ENCODE measurements at places on chromosomes 3 and 15.

- no peak for DNase-seq
These were observed 227.7 kb upstream of the ZPLD1 start for GRCh38 chr3:102207151-102207571.

DNA sequence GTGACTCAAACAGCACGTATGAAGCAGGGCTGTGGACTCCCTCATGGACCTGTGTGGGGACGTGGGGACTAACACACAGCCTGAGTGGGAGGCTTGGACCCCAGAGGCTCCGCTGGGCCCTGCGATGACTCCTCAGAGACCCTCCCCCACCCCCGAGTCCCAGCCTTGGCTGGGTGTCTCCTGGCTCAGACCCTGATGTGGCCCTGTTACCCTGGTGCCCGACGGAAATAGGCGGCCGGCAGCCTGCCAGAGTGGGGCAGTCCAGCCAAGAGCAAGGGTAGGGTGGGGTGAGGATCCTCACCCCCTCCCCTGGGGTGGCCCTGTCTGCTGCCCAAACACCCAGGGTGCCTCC lies 15.3 kb downstream of the TNK2 start:
- no peak for DNase-seq

GRCh38 chr15:44554934-44555723 lies 18.2 kb downstream of the EIF3J start:
- DNase-seq: no peak

- DNase-seq: no peak
These were observed 110.7 kb upstream of the C3orf80 start for GRCh38 chr3:160114355-160114995.

DNA sequence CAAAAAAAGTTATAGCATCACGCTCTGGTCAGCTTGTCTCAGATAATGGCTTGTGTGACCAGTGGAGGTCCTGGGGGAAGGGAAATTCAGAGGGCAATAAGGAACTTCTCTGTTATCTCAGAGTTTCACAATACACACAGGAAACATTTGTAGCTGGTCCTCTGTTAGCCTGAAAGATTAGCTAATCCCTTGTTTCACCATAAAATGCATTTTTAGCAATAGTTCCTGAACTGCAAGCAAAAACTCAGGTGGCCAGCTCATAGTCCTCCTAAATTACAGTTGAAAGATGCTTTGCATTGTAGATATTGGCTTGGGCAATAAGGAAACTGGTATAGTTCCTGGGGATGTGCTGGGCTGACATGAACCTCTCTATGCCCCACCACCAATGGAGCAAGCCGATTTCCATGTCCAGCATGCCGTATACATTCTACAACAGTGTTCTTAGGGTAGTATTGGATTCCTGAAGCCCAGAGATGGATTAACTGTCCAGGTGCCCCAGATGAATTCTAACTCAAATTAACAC lies 141.5 kb upstream of the TBL1XR1 start:
- DNase-seq: no peak

DNA sequence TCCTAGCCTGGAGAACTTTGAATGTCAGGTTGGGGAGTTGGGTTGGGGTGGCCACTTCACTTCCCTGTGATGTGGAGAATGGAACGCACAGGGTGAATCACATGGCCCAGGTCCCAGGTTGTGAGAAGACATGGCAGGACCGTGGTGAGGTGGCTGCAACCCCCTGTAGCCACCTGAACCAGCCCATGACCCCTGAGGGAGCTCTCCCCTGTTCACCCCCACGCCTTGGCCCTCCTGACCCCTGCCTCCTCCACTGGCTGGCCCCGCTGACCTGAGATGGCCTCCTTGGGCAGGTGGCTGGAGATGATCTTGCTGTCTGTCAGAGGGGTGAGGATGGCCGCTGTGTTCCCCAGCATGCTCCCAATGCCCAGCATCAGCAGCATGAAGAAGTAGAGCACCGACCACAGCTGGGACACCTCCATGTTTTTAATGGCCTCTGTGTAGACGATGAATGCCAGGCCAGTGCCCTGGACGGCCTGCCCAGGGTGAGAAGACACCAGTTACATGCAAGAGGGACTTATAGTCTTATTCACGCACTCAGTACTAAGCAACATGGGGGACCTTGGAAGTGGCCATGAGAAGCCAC lies 31.0 kb downstream of the SLC6A20 start:
- DNase-seq: no peak

DNA sequence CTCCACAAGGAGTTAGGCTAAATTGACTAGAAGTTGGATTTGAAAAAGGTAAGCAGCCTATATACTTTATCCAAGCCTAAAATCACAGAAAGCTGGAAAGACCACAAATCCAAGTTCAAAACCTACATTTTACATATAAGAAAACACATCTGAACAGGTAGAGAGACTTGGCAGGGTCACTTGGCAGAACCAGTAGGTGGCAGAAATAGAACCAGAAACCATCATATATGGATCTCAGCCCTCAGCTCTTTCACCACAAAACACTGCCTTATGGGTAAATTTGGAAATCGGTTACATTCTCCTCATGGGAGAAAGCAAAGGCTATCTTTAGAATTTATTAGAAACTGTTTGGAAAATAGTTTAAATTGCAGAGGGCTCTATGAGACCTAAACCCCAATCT lies 44.2 kb downstream of the MKRN2 start:
- DNase-seq: no peak

DNA sequence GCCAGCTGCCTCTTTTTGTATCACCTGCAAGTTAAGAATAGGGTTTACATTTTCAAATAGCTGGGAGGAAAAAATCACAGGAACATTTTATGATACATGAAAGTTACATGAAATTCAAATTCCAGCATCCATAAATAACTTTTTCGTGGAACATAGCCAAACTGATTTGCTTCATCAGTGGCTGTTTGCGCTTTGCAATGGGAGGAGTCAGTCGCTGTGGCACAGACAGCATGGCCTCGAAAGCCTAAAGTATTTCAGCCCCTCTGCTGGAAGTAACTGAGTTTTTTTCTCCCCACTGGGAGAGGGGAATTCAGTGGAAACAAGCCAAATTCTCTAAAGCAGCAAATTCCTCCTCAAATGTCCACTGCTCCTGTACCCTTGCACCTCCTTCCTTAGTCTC lies 271.9 kb downstream of the SUCLG2 start:
- DNase-seq: no peak

DNA sequence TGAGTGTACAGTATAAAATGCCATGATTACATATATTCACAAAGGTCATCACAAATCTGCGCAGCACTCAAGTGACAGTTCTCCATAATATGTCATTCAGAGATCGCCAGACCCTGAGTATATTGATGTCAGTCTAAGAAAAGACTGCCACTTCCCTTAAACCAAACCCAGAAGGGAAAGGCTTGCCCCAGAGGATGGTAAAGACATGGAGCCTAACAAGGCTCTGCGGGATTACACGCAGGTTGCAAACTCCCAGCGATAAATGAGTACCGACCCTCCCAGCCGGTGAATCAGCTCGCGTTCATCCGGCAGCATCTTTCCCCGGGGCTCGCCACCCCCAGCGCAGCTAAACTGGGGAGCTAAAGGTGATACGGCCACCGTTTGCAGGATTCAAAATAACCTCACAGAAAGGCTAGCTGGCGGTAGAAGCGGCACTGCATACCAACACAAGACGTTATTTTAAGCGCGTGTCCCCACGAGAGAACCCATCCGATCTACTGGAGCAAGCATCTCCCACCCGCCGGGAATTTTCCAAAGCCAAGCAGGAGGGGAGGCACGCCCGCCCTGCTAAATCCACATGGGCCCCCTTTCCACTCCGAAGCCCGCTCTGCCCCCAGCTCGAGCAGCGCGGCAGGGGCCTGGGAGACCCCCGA lies 643 bp downstream of the MYO5A start:
- DNase-seq: no peak

DNA sequence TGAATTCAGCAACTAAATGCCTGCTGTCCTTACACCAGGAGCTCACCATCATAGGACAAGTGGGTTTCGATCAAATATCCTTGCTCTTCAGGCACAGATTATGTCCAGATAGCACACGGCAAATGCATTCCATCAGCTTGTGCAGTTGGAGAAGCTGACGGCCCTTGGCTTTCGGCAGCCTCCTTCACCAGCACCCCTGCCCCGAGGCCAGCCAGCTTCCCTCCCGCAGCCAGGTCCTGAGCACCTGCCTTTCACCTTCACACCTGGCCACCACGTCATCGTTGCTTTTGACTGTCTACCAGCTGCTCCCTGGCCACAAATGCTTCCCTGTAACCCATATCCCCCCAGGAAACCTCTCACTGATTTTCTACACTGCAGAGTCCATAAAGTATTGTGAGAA lies 355.5 kb downstream of the OCA2 start:
- no peak for DNase-seq

DNA sequence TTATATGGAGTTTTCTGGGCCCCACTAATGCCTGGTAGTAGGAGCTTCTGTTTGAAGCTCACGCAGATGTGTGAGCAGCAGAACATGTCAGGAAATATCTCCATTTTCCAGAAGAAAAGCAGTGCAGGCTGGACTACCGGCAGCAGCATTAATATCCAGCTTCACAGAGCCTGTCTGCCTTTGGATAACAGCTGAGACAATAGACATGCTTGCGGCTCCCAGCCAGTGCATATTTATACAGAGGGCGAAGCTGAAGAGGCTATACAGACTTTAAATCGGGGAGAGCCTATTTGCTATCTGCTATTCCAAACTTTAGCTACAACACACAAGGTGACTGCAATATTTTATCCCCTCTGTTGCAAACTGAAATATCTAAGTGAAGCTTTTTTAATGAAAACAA lies 250.1 kb upstream of the WNT5A start:
- no peak for DNase-seq

- DNase-seq: no peak
These were observed 162.4 kb upstream of the CGNL1 start for GRCh38 chr15:57213862-57214261.

DNA sequence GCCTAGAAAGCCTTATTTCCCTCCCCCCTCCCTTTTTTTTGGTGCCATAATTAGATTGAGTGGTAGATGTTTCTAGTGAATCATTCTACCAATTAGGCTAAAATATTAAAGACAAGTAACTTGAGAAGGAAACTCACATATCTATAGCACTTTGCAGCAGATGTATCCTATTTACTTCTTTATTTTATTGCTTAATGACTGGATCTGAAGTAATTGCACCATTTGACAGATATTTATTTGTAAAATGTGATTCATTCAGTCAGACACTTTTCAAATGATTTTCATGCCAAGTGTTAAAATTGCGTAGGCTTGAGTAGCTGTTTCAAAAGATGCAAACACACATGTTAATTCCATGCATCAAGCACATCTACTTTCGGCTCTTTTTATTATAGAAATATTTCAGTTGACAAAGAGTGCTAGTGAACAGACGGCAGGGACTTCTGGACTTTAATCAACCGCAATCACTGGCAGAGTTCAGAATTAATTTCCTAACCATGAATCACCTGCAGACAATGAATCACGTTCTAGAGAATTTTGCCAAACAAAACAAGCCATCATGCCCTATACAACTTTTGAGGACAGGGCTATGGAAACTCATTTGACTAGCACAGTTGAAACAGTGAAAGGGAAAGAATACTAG lies 636.8 kb downstream of the MECOM start:
- DNase-seq: no peak

DNA sequence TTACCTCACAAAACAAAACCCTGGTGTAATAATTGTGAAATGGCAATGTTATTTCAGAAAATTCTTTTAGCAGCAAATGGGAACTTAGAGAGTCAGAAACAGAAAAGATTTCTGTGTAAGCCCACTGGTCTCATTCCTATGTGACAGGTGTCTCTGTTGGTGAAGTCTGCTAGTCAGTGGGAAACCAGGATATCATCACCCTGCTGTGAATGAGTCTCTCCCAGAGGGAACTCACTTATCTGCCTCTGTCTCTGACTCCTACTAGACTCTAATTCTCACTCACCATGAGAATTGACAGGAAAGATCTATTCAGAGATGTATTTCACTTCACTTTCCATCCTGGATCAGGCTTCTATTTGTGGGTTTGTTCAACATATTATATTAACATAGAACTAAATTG lies 266.0 kb downstream of the EPHA3 start:
- DNase-seq: no peak

DNA sequence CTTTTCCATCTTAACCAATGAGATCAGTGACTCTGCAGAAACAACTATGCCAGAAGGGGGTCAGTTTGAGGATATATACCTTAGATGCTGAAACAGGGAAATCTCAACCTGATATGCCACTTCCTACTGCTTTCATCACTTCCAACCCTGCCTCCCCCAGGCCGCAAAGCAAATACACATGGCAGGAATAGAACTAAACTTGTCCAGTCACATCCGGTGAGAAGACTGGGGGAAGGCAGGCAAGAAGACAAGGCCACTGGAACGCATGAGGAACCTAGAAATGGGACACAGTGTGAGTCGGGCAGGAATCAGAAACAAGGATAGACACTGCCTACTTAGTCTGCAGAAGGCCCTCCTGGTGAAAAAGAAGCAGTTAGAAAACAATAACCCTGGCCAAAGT lies 90.6 kb downstream of the MYO5A start:
- DNase-seq: no peak

DNA sequence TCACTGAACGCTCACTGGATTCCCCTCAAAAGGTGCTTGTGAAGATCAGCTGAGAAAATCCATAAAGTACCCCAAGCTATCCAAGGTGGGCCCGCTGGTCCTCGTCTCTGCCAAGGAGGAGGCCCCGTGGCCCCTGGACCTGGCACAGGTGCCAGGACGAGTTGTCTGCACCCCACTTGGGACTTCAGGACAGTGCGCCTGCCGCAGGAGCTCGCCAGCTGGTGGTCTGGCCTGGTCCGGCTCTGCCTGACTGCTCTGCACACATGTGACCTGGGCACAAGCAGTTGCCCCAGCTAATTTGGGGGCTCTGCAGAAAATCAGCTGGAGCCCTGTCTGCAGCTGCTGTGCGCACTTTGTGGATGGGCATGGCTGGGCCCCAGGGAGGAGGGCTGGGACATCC lies 159.9 kb downstream of the NSMCE3 start:
- no peak for DNase-seq

DNA sequence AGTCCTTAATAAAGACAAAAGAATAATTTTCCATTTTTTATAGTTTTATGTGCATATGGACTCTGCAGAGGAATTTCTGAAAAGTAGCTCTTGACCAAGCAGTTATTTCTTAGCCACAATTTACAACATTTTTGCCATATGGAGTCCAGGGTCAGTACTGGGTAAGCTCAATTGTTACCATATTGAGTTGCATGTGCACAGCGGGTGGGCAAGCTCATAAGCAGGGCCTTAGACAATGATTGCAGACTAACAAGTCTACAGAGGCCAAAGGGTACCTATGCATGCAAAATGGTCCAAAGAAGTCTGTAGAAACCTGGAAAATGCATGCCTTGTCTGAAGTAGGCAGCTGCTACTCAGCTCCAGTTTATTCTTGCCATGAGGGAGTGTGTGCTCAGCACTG lies 19.0 kb upstream of the ARHGEF26 start:
- DNase-seq: no peak

- DNase-seq: no peak
These were observed 30.6 kb upstream of the SLC6A6 start for GRCh38 chr3:14371573-14372474.

DNA sequence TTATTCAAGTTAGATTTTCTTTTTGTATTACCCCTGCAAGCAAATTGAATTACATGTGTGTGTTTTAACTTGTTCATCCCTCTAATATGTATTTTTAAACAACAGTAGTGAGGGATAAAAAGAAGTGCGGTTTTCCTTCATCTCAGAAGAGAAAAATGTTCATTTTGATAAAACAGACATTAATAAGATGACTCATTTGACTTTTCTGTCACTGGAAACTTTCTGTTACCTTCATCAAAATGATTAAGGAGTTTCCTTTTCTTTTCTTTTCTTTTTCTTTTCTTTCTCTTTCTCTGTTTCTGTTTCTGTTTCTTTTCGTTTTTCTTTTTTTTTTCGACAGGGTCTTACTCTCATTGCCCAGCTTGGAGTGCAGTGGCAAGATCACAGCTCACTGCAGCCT lies 53.0 kb downstream of the ECT2 start:
- no peak for DNase-seq

Measured in cortex of kidney (tissue), 1 donor.